ENCODE measurements at places on chromosomes 6 and 20.

GRCh38 chr6:131231103-131231502, 95.8 kb downstream of the AKAP7 start:
- no peak for DNase-seq

DNA sequence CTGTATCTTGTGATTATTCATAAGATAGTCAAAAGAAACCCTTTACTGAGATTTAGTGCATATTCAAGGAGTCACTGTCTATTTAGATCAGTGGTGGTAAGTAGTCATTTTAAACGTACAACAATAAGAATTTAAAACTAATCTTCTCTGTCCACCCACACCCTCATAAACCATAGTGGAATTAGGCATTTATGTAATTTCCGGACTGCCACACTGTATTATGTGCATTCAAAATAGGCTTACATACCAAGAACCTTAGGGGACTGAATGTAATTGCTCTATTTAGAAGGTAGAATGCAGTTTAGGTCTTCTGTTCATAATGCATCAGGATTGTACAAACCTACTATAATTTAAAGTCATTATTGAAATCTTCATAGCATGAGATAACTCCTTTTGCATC, 685.4 kb downstream of the TENT5A start:
- DNase-seq: no peak

- DNase-seq: no peak
Measured at GRCh38 chr6:143592335-143592734, 80.8 kb upstream of the FUCA2 start.

DNA sequence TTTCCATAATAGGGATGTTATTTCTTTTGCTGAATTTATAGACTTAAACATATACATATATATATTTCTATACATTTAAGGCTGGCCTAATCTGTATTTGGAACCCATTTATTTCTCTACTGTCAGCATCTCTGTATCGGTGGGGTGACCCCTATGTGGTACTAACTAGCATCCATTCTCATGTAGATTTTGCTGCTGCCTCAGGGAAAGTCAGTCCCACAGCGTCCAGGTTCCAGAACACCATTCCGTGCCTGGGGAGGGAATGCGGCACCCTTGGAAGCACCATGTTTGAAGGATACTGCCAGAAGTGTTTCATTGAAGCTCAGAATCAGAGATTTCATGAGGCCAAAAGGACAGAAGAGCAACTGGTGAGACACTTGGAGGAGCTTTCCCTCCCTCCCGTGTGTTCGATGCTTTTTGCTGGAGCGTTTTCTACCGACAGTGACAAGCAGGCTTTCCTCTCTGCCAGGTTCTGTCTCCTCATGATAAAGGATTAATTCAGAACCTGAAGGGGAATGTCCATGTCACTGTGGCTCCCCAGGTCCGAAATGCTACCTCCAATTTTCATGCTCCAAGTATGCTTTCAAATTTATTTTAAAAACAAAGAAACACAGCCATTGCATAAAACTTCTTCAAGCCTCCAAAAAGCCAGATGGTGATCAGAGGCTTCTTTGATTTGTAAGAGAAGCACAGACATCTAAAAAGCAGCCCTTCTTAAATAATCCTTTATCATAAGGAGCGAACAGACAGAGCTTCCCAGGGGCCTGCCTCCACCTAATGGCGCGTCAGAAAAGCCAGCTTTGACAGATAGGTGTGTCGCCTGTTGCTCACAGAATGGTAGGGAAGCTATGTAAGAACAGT, 13.1 kb downstream of the TNFAIP3 start:
- no peak for DNase-seq

DNA sequence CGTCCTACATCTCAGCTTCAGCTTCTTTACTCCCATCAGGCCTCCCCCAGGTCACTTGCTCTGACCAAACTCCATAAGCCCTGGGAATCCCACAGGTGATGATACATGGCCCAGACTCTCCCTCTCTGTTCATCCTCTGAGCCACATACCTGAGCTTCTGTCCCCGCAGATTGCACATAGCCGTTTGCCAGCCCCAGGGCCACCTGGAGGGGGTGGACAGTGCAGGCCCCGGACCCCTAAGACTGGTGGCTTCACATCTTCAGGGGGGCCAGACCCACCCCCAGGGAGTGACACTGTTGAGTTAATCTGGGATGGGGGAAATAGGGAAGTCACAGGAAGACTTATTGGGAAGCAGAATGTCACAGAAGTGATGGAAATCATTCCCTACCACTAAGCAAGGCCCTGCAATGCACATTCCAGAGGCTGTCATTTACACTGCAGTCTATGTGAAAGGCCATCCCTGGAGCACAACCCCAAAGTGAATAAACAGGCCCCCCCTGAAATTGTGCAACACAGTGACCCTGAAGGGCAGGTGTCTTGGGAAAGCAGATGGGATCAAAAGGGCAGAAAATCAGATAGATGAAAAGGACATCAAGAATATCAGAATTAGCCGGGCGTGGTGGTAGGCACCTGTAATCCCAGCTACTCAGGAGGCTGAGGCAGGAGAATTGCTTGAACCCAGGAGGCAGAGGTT, 2.2 kb downstream of the RXRB start:
- no peak for DNase-seq

GRCh38 chr20:23278172-23278571, 72.4 kb upstream of the NXT1 start:
- DNase-seq: no peak

- no peak for DNase-seq
Measured at GRCh38 chr20:46199198-46199597, 81.1 kb downstream of the CD40 start.

DNA sequence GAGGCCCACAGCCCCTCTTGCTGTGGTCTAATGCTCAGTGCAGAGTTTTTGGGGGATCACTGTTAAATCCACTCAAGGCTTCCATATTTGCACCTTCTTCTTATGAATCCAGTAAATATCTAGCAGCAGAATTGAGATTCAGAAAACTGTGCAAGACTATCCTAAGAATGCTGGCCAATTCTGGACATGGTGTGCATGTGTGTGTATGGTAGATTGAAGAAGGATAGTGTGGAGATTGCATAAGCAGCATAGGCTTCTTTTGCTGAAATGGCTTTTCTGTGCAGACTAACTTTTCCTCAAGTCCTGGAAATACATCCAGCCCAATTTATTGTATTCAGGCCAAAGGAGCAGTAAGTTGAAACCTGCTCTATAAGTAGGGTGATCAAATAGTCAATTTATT, 39.7 kb downstream of the FBXO9 start:
- no peak for DNase-seq

DNA sequence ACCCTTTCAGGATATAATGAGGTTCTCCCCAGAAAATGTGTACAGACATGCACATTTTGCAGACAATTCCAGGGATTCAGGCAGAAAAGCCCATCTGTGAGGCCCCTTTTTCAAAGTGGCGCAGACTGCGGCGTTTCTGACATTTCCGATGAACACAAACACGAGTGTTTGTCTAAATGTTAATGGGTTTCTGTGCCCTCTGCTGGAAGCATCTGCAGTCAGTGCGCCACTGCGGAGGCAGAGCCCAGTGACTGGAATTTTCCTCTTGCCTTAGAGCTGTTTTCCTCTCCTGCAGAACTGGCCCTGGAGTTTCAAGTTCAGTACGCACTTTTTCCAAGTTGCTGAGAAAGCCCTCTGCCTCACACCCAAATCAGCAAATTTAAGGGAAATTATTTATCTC, 15.3 kb downstream of the ANKRD60 start:
- no peak for DNase-seq

DNA sequence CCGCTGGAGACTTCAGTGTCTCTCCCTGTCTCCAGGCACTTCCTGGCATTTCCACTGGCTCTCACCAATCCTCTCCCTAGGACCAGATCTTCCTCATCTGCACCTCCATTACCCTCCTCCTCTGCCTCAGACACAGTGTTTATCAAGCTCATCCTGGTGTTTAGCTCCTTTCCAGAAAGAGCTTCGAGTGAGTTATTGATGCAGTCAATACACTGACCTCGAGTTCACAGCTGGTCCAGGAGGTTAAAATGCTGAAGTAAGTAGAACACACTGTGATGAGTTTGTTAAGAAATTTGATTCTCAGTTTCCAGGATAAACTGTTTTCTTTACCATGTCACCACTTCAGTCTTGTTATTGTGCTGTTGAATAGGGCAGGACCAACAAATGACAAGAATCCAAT, 42.1 kb upstream of the ARMC2 start:
- no peak for DNase-seq

GRCh38 chr20:6116758-6117157, 6.1 kb downstream of the FERMT1 start:
- no peak for DNase-seq

- DNase-seq: no peak
Measured at GRCh38 chr20:5668529-5668868, 81.7 kb upstream of the SHLD1 start.

DNA sequence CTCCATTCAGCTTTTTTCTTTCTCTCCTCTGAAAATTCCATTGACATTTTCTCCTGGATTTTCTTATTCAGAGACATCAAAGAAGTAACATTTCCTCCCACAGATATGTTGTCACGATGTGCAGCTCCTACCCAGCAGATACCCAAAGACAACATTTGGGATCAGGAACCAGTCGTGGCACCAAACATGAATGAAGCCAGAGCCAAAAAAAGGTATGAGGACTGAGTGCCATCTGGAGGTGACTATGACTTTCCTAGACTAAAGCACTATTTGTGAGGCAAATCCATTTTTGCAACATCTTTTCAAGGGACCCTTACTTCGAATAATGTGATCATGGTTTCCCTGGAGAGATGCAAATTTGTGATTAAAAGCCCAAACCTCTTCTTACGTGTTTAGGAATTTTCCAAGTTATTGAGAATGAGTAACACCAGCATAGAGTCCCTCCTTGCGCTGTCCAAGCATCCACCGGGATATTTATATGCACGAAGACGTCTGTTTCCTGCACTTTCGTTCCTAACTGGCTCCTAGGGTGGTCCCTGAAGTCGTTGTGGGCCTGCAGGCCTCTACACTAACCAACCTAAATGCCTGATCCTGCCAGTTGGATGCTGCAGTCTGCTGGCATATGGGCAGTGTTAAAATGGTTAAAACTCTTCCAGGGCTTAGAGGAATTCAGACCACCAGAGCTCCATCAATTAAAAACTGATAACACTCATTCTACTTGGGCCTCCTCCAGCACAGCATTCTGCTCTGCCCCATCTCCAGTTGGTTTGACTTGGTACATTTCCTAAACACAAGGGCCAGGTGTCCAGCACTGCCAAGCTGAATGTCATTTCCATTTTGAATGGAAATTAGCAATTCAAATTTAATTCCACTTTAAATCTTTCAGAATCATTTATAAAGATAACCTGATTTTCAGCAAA, 256.6 kb downstream of the C6orf118 start:
- DNase-seq: no peak

GRCh38 chr20:38001173-38001875, 31.9 kb downstream of the TTI1 start:
- DNase-seq: no peak

- no peak for DNase-seq
Measured at GRCh38 chr6:20997143-20997769, 463.0 kb downstream of the CDKAL1 start.

GRCh38 chr6:33714385-33715040, 3.0 kb upstream of the UQCC2 start:
- peak; percentile 17 for DNase-seq

DNA sequence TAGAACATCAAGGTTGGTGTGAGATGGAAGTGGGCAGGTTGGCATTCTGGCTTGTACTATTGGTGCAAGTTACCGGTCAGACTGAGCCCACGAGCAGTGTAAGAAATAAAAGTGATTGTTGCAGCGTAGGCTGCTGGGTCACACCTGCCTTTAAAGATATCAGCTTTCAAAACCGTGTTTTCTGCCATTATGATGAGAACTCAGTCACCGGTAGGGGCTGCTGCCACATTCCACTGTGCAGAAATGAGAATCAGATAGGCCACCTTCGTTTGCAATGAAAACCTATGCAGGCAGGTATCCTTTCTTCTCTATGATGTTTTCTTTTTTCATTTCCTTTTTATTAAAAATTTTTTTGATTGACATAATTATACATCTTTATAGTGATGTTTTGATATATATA, 168.5 kb downstream of the MYLK4 start:
- DNase-seq: no peak

DNA sequence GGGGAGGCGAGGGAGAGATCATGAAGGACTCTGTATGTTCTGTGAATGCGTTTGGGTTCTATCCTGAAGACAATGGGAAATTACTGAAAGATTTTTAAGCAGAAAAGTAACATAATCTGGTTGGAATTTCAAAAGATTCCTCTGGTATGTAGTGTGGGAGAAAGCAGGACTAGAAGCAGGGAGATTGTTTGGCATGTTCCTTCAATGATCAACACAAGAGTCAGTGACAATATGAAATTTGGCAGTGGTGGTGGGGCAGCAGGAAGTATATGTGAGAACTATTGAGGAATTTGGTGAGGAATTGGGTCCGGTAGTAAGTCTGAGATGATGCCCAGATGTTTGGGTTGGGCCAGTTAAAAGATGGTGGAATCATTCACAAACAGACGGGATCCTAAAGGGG, 348.7 kb downstream of the CD83 start:
- DNase-seq: no peak

GRCh38 chr20:53423587-53424146, 170.0 kb downstream of the ZNF217 start:
- DNase-seq: no peak

GRCh38 chr6:81999270-81999669, 246.8 kb upstream of the TENT5A start:
- DNase-seq: no peak

DNA sequence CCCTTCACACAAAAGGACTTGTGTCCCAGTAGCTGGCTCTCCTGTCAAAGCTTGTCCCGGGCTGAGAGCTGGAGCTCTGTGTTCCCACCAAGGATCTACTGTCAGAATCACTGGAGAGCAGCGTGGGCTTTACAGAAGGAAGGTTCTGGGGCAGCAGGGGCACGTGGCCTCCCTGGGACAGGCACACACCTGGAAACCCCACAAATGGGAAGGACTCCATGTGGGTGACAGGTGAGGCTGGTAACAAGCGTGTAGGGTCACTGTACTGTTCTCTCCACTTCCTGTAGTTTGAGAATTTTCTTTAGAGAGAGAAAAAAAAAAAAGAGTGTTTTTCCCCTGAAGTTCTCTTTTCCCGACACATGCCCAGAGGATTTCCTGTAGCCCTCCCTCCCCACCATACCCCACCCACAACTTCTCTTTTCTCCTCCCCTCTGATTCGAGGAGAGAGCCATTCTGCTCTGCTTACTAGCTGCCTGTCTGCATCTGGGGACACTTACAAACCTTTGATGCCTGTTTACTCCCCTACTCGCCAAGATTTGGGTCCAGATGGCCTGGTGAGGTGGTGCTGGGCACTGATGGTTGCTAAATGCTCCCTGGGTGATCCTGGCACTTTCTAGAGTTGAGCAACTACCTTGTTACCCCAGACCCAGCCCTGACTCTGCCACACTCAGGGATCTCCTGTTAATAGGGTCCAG, 84.1 kb upstream of the SIRPA start:
- peak; percentile 35 for DNase-seq

GRCh38 chr6:118524686-118525085, 23.4 kb upstream of the PLN start:
- no peak for DNase-seq

- DNase-seq: no peak
Measured at GRCh38 chr6:15816661-15817060, 153.8 kb upstream of the DTNBP1 start.
